ENCODE measurements at places on chromosomes 6 and 20.

DNA sequence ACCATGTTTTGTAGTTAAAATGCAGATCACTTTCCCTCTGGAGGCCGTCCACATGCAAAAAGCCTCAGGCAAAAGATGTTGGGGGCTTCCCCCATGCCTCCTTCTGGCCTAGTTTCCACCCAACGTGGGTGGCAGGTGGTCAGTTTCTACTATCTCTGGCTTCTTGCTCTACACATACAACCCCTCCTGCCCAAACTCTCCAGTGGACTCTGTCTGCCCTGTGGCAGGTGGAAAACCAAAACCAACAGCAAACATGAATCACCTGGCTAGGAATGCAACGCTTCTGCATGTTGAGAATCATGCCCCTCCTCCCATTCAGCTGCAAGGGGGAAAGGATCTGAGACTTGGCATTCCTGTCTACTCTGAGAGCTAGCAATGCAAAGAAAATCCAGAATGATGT lies 94.8 kb downstream of the MBOAT1 start:
- DNase-seq: no peak
- peaks cover 3% of the 10 kb centered on the region for H3K4me1 ChIP-seq
- peaks cover 23% of the 10 kb centered on the region for H3K36me3 ChIP-seq
- no peak overlapping the region for H3K27ac ChIP-seq
- no peak overlapping the region for H3K4me3 ChIP-seq

- no peaks in the 10 kb centered on the region for H3K27me3 ChIP-seq
- H3K36me3 ChIP-seq: no peaks in the 10 kb centered on the region
- no peaks in the 10 kb centered on the region for H3K4me1 ChIP-seq
- H3K27ac ChIP-seq: no peak overlapping the region
- H3K4me3 ChIP-seq: no peak overlapping the region
These were observed 199.2 kb downstream of the ZFAND3 start for GRCh38 chr6:38018755-38019165.

DNA sequence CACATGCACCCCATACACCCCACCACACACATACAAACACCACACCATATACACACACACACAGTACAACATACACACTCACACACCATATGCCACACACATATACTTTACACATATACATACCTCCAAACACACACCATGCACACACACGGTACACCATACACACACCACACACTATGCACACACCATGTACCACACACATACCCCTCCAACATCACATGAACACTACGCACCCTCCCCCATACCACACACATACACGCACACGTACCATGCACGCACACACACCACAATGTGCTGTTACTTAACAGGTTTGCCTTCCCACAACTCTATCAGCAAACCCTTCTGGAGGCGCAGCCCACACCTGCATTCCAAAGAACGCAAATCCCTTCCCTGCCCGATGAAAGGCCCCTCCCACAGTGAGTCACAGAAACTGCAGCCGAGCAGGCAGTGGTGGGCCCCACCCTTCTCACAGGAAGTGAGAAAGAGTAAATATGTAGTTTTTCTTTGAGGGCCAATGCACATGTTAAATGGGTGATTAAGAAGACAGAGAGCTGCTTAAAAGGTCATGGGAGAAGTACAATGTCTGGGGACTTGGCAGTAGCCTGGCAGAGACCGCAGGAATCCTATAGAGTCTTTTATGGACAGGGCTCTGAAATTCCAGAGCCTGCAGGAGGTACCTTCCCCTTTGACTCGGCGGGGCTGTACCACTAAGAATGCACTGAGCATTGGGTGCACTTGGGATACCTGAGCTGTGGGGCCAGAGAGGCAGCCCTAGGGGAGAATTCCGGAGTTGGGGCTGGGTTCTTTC lies 34.1 kb upstream of the EZR start:
- DNase-seq: peak; percentile 93
- no peak overlapping the region for H3K27ac ChIP-seq
- H3K4me1 ChIP-seq: peaks cover 33% of the 10 kb centered on the region
- H3K27me3 ChIP-seq: no peaks in the 10 kb centered on the region
- peaks cover 2% of the 10 kb centered on the region for H3K36me3 ChIP-seq

DNA sequence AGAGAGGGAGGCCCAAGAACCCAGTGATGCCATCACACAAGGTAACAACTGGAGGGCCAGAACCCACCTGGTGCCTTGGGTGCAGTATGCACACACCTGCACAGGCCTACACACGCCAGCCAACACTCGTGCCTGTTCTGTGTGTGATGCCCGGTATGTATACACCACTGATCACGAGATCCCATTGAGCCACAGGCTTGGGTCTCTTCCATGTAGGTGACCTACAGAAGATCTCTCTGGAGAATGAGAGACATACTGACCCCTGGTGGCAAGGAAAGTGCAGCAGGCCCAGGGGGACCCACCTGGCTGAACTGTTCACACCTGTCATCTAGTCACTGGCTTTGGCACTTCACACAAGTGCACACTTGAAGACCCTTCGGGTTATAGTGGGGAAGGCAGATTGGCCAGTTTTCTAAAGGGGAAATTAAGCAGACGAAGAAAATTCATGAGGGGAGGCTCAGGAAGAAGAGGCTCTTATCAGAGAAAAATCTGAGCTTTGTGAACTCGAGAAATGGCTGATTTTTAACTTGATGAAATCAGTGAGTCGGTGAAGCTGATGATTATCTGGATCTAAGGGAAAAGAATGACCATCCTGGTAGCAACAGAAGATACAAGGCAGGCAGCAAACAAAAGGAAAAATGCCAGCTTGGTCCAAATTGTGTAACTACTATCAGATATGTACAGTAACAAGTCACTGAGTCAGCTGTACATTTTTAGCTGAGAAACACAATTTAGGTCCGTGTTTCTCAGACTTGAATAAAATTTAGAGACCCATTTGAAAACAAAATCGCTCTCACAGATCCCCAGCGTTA lies 69.1 kb upstream of the PBOV1 start:
- H3K27me3 ChIP-seq: no peaks in the 10 kb centered on the region
- no peaks in the 10 kb centered on the region for H3K36me3 ChIP-seq
- no peak overlapping the region for H3K4me3 ChIP-seq
- H3K4me1 ChIP-seq: no peaks in the 10 kb centered on the region
- H3K27ac ChIP-seq: no peak overlapping the region
- peak; percentile 42 for DNase-seq

- no peak for DNase-seq
- H3K4me3 ChIP-seq: no peak overlapping the region
- H3K27ac ChIP-seq: no peak overlapping the region
- H3K27me3 ChIP-seq: peaks cover 18% of the 10 kb centered on the region
- H3K4me1 ChIP-seq: peaks cover 7% of the 10 kb centered on the region
- H3K36me3 ChIP-seq: no peaks in the 10 kb centered on the region
These were observed 5.8 kb downstream of the C6orf132 start for GRCh38 chr6:42136508-42137193.
